ENCODE measurements at places on chromosomes 11 and 22. TPM values are rescaled to one million over a fixed set of nuclear protein-coding genes. Genes with fewer than 3 reads are reported as not detected.
A peak's percentile ranks its signal among the peaks of the same experiment; 100 is the strongest.

GRCh38 chr22:46918197-46918596, 155.7 kb downstream of the TBC1D22A start:
- no peak for DNase-seq

GRCh38 chr22:39240831-39241793, 3.7 kb downstream of the PDGFB start:
- DNase-seq: peak; percentile 73

DNA sequence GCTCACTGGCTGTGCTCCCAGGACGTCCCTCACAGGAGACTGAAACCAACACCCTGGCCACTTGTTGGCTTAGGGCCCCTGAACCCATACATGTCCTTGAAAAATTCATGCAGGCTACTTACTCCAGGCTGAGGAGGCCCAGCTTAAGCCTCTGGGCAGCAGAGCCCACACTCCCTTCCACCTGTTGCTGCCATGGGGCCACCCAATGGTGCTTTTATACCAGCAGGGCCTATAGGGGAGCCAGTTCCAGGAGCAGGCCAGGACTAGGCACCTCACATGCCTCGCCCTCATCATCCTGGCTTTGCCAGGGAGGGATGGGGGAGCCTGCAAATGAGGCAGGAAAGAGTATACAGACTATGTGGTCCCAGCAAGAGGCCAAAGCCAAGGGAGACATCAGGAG, 181.7 kb upstream of the NECTIN1 start:
- DNase-seq: no peak

- DNase-seq: no peak
These were observed 89.3 kb upstream of the AMOTL1 start for GRCh38 chr11:94678901-94679300.

DNA sequence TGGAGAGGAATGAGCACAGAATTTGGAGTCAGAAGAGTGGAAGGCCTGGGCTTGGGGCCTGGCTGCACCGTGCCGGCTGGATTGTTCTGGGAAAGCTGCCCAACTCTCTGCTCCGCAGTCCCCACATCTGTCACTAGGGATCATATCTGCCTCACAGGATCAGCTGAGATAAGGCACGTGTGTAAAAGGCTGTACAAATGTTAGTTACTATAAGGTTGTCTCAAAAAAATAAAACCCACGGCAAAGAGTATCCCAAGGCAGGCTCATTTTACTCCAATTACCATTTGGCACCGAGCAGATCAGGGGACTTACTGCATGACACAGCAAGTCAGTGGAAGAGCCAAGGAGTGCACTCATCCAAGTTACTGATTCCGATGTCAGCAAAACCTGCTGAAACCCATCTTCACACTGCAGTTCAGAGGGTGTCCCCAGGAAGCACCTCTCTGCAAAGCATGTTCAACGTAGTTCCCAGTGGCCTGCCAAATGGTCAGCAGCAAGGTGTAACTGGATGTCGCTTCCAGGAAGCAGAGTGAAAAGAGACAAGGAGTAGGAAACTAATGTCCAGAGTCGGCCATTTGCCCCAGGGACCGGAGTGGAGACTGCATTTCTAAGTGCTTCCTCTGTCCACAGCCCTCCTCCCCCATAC, 18.1 kb upstream of the MRTFA start:
- DNase-seq: no peak

DNA sequence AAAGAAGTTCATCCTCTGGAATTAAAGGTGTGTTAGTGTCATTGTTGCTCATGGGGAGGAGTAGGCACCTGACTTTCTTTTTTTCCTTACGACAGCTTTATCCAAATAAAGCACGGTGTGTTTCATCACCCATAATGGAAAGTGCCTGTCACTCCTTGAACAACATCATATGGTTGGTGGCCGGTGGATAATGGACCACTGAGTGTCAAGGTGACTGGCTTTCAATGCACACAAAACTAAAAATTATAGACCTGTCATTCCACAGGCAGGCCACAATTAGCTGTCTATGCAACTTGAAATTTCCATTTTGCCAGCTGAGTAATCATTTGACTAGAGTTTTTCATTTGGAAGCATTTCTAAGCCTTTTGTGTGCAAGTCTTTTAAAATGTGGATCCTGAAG, 45.0 kb upstream of the MPPED2 start:
- no peak for DNase-seq

DNA sequence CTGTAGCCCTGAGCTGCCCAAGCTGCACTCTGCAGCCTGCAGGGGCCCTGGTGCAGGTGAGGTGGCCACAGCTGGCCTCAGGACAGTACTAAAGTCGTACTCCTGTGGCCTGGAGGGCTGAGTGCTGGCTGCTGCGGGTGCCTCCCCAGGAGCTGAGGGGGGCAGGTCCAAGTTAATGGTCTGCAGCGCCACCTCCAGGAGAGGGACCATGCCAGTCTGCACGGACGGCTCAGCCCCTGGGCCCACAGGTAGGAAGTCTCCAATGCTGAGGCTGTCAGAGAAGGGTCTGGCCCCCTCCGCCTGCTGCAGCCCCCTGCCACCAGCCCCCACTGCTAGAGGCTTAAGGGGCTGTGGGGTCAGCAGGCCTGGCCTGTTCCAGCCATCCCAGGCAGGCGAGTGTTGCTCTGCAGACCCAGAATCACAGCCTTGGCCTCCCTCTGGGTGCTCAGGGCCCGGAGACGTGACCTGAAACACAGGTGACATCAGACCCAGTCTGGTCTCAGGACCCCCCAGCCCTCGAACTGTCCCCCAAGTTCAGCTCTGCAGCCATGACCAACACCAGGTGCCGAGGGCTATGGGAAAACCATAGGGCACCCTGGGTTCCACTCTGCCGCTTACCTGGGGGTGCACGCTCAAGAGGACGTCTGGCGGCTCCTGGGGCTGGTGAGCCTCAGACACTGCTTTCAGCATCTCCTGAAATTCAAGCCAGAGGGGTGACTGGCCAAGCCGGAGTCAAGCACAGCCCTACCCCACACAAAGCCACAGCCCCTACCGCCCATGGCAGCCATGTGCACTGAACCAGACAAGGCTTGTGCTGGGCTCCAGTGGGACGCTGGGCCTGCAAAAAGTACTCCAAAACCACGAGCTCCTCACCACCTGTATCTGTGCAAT, 20.8 kb downstream of the SELENOO start:
- DNase-seq: no peak

- DNase-seq: no peak
These were observed 99.6 kb upstream of the GRAMD1B start for GRCh38 chr11:123330471-123330870.

NELL1 gene
- not detected for polyA plus RNA-seq

ALG12 gene
- polyA plus RNA-seq: 15.5 TPM

TSGA10IP gene
- not detected for polyA plus RNA-seq
